ENCODE measurements at places on chromosomes 16 and 17.

DNA sequence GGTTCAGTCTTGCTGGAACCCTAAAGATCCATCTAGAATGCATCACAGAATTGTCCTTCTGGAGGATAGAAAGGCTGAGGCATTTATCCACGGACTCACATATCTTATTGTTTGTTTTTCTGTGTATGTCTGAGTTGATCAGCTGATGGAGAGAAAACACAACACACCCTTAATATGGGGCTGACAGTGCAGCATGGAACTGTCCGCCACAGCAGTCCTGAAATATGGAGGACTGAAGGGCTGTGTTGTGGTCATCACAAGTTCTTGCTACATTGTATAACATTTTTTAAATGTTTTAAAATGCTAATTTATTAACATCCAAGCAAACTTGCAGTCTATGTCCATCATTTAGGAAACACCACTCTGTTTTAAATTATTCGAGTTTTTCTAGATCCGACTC, 448.9 kb upstream of the ERCC4 start:
- no peak for DNase-seq

GRCh38 chr16:59052231-59052630, 318.1 kb upstream of the GOT2 start:
- DNase-seq, result no peak

DNA sequence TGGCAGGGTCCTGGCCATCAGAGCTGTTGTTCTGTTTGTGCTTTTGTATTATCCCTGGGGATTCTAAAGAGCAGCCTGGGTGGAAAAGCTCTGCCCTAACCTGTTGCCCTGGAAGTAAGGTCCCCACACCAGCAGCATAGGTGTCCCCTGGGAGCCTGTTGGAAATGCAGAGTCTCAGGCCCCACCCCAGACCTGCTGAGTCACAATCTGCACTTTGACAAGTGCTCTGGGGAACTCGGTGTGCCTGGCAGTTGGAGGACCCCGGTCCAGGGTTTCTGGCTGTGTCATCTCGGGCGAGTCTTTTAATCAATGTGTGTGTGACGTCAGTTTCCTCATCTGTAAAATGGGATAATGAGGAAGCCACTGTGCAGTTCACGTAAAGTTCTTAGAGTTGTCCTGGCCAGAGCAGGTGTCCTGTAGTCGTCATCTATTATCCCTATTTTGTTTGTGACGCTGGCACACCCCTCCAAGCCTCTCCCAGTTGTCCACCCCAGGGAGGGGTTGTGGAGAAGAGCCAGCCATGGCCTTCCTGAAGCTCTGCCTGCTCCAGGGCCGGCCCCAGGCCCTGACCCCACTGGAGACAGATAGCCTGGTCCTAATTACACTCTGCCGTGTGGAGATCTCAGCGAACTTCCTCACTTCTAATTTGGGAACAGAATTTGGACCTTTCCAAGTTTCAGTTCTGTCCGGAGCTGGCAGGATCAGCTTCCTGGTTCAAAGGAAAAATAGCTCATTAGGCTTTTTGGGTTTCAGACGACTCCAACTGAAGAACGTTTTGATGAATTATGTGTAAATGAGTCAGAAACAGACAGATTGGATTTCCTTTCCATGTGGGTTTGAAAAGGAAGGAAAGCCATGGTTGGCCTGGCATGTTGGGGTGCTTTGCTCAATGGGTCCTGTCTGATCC, 295.7 kb upstream of the FOXF1 start:
- no peak for DNase-seq

DNA sequence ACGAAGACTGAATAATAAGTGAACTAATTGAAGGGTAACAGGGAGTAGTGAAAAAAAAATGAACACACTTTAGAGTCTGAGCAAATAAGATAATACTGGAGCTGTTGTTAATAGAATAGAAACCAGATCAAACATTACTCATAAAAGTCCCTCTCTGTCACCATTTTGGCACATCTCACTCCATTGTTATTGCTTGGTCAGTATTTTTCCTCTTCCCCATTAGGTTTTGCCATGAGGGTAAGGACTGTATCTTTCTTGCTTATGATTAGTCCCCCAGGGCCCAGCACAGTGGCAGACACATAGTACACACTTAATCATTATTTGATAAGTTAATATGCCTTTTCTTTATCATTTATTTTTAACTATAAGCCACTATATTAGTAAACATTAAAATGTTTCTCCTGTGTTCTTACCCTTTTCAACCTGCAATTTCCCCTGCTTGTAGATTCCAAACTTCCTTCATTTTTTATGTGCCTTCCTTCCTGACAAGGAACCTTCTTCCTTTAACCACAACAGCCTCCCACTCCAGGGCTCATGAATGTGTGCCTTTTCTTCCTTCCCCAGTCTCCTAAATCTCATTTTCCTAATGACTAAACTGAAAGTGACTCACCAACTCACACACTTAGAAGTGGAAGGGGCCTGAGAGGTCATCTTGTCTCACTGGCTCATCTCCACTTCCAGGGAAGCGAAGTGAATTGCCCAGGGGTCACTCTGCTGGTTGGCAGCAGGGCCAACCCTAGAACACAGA, 88.2 kb upstream of the HAS3 start:
- no peak for DNase-seq

DNA sequence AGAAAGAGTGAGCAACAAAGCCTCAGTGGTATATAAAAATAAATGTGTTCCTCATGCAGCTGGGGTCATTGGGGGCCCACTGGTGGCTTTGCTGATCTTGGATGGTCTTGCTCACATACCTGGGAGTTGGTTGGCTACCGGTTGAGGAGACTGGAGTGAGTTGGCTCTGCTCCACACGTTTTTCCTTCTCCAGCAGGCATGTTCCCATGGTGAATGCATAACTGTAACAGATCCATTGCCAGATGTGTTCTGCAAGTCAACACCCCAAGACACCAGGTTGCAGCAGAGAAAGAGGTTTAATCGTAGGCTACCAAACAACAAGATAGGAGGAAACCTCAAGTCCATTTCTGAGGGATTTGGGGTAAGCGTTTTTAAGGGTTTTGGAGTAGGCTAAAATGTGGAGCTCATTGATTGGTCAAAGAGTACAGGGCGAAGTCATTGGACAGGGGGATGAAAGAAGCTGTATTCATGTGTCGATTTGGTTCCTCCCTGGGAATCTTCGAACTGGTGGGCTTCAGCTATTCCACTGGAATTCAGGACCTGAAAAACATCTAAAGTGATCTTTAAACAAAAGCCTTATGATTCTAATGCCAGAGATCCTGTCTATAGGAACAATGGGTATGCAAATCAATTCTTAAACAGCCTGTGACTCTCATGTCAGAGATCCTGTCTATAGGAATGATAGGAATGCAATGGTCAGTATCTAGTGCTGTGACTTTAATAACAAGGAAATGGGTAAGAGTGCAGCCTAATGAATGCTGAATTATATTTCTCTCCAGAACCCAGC, 467.5 kb upstream of the C16orf82 start:
- DNase-seq, result no peak

DNA sequence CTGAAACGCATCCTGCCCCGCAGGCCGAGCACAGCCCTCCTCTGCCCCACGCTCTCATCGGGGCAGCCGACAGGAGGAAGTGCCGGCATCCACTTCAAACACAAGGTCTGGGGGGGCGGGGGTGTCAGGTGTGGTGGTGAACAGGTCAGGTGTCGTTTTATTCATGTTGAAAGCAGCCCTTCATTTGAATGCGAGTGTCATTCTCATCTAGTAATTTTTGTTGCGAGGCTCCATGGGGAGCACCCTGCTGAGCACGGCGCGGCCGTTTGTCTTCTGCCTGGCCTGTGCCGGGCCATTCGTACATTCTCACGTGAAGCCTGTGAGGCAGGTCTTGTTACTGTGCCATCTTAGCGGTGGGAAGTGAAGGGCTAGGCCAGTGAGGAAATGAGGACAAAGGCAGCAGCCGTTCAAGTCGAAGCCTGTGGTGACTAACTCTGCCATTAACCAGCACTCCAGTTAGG, 1.9 kb downstream of the ACSF3 start:
- no peak for DNase-seq

All from stimulated activated CD8-positive, alpha-beta memory T cell treated with anti-CD3 and anti-CD28 coated beads, Interleukin-15, amount 100 ng/mL, for 4 hours (primary cell).